ENCODE measurements at places on chromosomes 11 and 22. TPM values are rescaled to one million over a fixed set of nuclear protein-coding genes. Genes with fewer than 3 reads are reported as not detected.

GRCh38 chr22:43273902-43274484 is 69.2 kb downstream of the SCUBE1 start:
- DNase-seq = no peak

- no peak for DNase-seq
These were observed 8.0 kb upstream of the FIBIN start for GRCh38 chr11:26985943-26986342.

DNA sequence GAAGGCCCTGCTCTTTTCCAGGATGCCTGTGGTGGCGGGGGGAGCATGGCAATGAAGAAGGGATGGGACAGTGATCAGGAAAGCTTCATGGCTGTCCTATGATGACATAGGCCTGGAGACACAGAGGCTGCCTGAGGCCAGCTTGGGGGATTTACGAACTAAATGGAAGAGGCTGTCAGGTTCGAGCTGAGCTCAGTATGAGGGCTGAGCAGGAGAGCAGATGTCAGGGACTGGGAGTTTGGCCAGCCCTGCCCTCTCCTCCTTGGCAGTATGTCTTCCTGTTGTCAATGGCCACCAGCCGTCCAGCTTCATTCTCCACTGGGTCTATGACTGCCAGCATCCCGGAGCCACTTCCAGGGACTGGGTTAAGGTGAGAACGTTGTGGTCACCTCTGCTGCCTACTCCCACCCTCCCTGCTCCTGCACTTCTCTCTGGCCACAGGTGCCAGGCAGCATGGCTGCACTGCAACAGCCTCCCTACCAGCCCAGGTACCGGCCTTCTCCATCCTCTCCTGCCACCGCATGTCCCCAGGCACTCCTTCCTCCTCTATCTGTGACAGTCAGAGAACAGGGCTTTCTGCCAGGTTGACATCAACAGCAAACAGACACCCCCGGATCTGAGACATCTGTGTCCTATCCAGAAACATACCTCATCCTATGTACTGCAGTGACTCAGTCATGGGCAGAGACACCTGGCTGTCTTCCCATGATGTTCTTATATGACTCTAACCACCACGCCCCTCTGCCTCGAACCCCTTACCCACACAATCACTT is 75.1 kb downstream of the KIRREL3 start:
- DNase-seq = no peak

- DNase-seq = no peak
These were observed 185.5 kb downstream of the MN1 start for GRCh38 chr22:27616033-27616432.

GRCh38 chr11:11976481-11977127 is 31.8 kb downstream of the DKK3 start:
- no peak for DNase-seq

DNA sequence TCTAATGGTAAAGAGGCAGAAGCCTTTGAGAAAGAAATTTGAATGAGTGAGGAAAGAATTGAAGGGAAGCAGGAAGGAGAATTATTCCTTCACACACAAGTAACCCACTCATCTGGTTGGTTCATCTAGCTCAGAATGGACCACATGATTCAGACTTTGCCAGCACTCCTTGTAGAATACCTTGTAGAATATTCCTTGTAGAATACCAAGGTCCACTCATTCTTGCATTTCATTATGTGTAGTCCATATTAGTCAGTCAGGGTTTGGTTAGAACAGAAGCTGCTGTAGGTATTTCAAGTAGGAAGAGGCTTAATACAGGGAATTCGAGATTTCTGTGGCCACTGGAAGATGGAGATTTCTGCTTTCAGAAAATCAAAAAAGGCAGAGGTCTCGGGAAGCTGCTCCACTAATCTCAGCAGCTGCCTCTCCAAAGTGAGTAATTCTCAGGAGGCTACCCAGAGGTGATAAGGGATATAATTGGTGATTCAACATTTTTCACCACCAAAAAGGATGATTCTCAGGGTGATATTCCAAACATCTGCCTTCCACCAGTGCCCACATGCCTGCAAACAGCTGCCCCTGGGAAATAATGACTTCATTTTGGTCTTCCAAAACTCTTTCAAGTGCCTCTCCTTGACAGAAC is 329.1 kb downstream of the TMEM135 start:
- DNase-seq = no peak

DNA sequence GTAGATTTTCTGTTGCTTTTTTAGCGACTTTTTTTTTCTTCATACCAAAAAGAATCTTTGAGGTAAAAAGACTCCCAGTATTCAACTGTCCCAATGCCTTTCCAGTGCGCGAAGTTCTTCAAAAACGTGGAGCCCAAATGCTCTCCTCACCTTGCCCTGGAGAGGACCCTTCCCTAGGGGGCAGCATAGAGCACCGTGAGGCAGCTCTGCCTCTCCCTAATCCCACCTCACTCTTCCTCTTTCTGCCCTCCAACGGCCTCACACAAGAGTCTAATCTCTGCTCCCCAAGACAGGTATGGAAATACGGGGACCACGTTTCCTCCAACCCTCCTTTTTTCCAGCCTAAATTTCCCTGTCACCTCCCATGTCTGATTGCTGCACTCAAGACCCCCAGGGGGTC is 117.5 kb upstream of the ALX4 start:
- no peak for DNase-seq

DNA sequence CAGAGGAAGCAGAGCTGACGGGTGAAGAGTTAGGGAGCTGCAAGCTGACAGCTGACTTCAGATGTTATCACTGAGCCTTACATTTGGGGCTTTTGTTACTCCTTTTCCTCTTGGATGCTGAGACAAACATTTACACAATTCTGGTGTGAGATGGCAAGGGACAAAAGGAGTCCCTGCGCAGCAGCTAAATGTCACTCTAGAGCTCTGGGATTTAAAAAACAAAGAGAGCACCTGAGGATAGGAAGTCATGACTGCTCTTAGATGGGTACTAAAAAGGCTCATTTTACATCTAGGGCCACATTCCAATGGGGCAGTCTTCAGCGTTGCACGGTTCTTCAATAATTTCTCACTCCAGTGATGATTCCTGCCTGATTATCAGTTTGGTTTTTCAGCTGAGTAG is 204.5 kb downstream of the RAB38 start:
- DNase-seq = no peak

DNA sequence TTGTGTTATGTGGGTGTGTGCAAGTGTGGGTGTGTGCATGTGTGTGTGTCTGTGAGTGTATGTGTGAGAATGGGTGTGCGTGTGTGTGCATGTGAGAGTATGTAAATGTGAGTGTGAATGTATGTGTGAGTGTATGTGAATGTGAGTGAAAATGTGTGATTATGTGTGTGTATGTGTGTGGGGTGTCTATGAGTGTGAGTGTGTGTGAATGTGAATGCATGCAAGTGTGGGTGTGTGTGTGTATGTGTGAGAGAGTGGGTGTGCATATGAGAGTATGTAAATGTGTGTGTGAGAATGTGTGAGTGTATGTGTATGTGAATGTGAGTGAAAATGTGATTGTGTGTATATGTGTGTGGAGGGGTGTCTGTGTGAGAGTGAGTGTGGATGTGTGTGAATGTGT is 1292.7 kb downstream of the TBC1D22A start:
- DNase-seq = no peak

GRCh38 chr11:73416786-73417185 is 40.6 kb downstream of the RELT start:
- no peak for DNase-seq

GRCh38 chr22:18023509-18024275 is 669 bp downstream of the MICAL3 start:
- no peak for DNase-seq

DNA sequence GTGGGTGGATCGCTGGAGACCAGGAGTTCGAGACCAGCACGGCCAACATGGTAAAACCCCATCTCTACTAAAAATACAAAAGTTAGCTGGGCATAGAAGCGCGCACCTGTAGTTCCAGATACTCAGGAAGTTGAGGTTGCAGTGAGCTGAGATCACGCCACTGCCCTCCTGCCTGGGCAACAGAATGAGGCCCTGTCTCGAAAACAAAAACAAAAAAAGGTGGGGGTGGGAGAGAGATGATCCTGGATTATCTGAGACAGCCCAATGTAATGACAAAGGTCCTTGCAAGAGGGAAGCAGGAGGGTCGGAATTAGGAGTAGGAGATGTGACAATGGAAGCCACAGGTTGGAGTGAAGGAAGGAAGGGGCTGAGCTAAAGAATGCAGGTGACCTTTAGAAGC is 87.6 kb upstream of the APOA1 start:
- DNase-seq = no peak

GRCh38 chr11:32893093-32893342 is 407 bp downstream of the QSER1 start:
- DNase-seq = no peak

- no peak for DNase-seq
These were observed 14.5 kb upstream of the PARVA start for GRCh38 chr11:12362857-12363256.

- no peak for DNase-seq
These were observed 140.2 kb upstream of the TIMP3 start for GRCh38 chr22:32661296-32661695.

DNA sequence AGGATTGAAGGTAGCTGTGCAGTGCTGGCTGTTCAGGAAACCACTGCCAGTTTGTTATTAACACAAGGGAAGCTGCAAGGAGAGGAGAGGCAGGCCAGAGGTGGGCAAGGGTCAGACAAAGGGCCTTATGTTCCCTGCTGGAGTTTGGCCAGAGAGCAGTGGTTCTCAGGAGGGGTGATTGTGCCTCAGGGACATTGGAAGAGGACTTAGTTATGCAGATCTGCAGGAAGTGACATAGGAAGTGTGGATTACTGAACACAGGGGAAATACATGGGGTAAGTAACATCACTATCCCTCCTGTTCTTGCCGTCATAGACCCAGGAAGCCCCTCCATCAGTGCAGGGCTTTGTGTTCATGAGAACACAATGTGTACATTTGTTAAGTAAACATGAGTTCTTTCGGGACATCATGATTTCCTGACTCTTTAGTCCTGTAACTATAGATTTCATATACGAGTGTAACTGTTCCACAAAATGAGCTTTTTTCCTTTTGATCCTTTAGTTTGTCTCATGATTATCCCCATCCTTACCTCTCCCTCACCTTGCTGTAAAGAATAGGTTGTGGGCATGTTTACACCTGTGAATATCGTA is 5.9 kb downstream of the SRRD start:
- no peak for DNase-seq

- no peak for DNase-seq
These were observed 32.2 kb downstream of the LRRC74B start for GRCh38 chr22:21077884-21078508.

DNA sequence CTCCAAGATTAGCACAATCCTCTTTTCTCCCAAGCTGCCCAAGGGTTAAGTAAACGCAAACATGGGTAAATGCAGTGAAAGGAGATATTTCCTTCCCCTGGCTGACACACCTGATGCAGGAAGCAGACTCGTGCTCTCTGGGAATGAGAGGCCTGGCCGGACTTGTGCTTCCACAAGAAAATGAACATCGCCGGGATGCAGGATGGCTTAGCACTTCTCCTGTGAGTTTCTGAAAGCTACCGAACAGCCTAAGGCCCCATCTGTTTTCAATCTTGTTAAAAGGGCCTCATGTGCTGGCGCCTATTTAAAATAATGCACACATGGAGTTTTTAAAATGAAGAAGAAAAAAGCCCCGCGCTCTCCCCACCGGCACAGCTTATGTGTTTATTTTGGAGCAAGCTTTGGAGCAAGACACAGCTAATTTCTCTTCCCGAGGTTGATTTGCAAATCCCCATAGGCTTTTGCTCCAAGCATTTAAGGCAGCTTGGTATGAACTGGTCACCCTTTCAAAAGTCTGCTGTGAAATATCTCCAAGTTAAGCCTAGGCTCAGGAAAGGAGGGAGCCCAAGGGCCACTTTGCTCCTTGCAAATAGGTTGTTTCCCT is 100.9 kb downstream of the SYN3 start:
- peak; percentile 57 for DNase-seq

DNA sequence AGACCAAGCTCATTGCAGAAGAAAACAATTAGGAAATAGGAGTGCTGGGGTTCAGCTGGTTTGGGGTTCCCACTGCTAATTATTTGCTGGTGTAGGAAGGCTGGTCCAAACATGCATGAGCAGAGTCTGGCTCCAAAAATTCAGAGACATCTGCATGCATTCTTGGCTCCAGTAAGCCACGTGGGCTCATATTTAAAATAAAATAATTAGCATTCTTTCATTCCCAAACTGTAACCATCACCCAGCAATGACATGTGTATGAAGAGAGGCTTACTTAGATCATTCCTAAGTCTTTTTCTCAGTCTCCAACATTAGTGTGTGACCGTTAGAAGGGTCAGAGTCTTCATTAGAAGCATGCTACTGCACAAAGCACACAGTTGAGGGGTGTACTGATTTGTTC is 58.4 kb downstream of the EFCAB6 start:
- DNase-seq = no peak

DNA sequence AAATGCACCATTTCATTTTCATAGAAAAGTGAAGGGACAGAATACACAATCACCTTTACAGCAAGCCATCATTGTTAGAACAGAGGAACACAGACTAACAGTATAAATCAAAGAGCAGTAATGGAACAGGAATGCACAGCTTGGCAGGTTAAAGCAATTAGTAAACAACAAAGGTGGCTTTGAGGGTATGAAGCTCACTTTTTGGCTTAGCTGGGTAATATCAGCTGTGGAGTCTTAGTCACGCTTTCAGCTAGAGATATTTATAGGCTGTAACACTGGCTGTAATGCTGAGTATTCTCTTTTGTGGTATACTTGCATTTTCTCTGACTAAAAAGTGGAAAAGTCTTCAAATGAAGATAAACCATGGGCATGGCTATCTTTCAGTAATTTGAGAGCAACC is 1780.5 kb downstream of the LRRC4C start:
- DNase-seq = no peak

GRCh38 chr11:119663279-119663678 is 65.7 kb downstream of the NECTIN1 start:
- DNase-seq = no peak

- DNase-seq = no peak
These were observed 25.1 kb upstream of the SCGB1A1 start for GRCh38 chr11:62393735-62394134.

- DNase-seq = no peak
These were observed 4.2 kb upstream of the ME3 start for GRCh38 chr11:86676533-86677154.

- no peak for DNase-seq
These were observed 9.5 kb downstream of the APOL3 start for GRCh38 chr22:36151006-36151595.

GRCh38 chr11:45155058-45155551 is 8.7 kb downstream of the PRDM11 start:
- no peak for DNase-seq

Gene PLEKHB1
- polyA plus RNA-seq = 1.5 TPM

Gene NECTIN1
- 20.0 TPM for polyA plus RNA-seq

Gene SNRPD3
- 94.5 TPM for polyA plus RNA-seq

Gene VSTM5
- polyA plus RNA-seq = 0.48 TPM

Gene TRIM48
- not detected for polyA plus RNA-seq

Gene SPA17
- polyA plus RNA-seq = 3.3 TPM

Gene ACCS
- 25.5 TPM for polyA plus RNA-seq

Gene SCGB1A1
- not detected for polyA plus RNA-seq

Gene NLRP10
- polyA plus RNA-seq = not detected

Gene TSSK2
- not detected for polyA plus RNA-seq

Gene MMP8
- 0.04 TPM for polyA plus RNA-seq

Gene SLC22A25
- polyA plus RNA-seq = not detected

Gene TRPC6
- polyA plus RNA-seq = 12.2 TPM

Gene TRIM49
- not detected for polyA plus RNA-seq

Gene TTC28
- polyA plus RNA-seq = 24.9 TPM

Gene CRKL
- 41.5 TPM for polyA plus RNA-seq

Gene RHOD
- polyA plus RNA-seq = 18.5 TPM

Data from forelimb muscle (tissue), 1 donor.